ENCODE measurements at places on chromosomes 2 and 18. TPM values are rescaled to one million over a fixed set of nuclear protein-coding genes. Genes with fewer than 3 reads are reported as not detected.

DNA sequence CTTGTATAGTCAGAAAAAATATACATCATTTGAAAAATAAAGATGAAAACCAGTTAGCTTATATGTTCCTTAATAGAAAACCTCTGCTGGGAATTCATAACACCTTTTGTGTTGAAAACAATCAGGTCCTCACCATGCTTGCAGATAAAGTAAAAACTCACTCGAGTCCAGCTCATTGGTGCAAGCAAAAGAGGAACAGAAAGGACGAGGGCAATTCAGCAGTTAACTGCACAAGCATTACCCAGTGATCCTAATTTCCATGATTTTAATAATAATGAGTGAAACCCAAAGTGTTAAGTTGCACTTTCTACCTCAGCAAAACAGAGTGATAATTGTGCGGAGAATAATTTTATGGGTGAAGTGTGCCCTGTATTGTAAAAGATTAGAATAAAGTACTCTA lies 839.9 kb downstream of the BCL11A start:
- no peak for DNase-seq

DNA sequence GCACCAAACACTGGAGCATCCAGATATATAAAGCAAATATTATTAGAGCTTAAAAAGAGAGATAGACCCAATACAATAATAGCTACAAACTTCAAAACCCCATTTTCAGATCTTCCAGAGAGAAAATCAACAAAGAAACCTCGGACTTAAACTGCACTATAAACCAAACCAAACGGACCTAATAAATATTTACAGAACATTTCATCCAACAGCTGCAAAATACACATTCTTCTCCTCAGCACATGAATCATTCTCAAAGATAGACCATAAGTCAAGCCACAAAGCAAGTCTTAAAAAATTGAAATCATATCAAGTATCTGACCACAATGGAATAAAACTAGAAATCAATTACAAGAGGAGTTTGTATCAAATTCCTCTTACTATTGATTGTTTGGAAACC lies 140.2 kb upstream of the OTOS start:
- DNase-seq: no peak

- DNase-seq: peak; percentile 65
These were observed 30.5 kb downstream of the LTBP1 start for GRCh38 chr2:32977228-32977758.

DNA sequence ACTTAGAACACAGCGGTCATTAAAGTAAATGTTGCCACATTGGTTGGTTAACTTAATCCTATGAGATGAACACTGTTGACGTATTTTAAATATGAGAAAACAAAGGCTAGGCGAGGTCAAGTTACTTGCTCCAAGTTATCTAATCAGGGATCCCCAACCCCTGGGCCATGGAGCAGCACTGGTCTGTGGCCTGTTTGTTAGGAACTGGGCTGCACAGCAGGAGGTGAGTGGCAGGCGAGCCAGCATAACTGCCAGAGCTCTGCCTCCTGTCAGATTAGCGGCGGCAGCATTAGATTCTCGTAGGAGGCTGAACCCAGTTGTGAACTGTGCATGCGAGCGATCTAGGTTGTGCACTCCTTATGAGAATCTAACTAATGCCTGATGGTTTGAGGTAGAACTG lies 878.9 kb downstream of the CPS1 start:
- DNase-seq: no peak

The LHCGR gene
- not detected for total RNA-seq

- DNase-seq: no peak
These were observed 4.4 kb upstream of the ATP8B1 start for GRCh38 chr18:57807336-57808117.

DNA sequence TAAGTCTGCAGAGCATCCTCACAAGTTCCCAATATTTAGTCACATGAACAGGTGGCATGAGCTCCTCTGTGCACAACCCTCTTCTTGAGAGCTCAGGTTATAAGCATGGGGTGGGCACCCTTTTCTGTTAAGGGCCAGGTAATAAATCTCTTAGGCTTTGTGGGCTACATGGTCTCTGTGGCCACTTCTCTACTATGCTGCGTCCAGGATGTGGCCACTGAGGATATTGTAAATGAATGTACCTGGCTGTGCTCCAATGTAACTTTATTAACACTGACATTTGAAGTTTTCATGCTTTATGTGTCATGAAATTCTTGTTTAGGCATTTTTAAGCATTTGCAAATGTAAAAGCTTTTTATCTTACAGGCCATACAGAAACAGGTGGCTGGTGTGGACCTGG lies 116.8 kb upstream of the ST6GAL2 start:
- no peak for DNase-seq

The CNNM4 gene
- 3.9 TPM for total RNA-seq

DNA sequence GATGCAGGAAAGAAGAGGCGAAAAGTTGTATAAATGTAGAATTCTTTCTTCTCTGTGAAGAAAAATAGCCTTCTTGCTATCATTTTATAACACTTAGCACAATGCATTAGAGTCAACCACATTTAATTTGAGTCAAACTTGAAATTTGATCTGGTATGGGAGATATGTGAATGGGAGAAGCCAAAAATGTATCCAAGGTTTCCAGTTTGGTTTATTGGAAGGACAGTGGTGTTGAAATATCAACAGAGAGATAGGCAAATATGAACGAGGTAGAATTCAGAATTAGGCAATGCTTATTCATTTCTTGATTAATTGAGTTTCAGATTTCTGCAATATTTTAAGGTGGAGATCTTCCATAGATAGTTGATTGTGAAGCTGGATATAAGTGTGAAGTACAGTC lies 991.9 kb upstream of the CHAC2 start:
- DNase-seq: no peak

DNA sequence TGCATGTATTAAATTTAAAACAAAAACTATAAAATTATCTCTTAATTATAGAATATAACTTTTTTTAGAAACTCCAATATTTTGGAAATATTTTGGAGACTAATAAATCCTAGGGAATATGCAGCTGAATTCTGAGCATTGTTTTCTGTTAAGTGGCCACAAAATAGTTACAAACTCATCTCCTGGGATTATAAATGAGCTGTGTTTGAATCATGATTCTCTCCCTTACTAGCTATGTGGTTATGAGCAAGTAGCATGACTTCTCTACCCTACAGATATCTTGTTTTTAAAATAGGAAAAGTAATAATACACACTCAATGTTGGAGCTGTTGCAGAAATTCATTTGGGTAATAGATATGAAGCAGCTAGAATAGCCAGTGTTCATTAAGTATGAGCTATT lies 137.9 kb upstream of the ITGA4 start:
- no peak for DNase-seq

DNA sequence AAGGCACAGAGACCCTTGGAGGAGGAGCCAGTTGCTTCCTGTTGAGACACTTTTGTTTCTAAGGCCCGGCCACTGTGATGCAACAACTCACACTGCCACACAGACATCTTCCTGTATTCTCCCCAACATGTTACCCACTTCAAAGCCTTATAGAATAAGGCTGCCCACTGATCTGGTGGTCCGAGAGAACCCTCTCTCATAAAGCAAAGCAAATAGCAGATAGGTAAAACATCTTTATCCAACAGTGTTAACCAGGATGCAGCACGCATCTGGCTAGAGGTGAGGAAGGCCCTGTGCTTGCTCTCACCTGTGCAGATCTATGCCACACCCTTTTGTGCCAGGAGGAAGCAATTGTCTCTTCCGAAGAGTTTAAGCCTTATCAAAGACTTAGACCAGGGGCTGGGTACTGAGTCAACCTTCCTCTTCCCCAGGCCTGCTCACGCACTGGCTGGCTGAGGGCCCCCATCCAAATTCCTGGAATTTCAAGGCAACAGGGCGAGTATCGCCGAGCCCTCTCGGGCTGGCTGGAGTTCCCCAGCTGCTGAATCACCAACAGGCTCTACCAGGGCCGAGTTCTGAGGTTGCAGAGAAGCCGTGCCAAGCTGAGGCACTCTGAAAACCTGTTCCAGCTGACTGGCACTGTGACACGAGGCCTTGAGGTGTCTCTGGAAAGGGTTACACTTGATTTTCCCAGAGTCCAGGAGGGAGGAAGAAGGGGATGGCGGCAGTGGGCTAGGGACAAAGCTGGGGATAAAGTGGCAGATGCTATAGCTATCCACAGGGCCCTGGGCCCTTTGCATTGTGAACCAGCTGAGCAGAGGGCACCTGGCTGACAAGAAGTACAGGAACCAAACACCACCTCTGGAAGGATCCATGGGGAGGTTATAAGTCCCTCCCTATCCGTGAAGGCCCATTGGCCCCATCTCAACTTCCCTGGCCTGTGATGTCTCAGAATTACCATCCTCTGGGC lies 29.3 kb downstream of the TGFA start:
- peak; percentile 98 for DNase-seq

The MAP3K19 gene
- total RNA-seq: not detected

The CRYGC gene
- not detected for total RNA-seq

The TTC39C gene
- 4.2 TPM for total RNA-seq

GRCh38 chr18:44693030-44693784 lies 12.5 kb downstream of the SETBP1 start:
- DNase-seq: peak; percentile 43

The DNAJC5G gene
- not detected for total RNA-seq

DNA sequence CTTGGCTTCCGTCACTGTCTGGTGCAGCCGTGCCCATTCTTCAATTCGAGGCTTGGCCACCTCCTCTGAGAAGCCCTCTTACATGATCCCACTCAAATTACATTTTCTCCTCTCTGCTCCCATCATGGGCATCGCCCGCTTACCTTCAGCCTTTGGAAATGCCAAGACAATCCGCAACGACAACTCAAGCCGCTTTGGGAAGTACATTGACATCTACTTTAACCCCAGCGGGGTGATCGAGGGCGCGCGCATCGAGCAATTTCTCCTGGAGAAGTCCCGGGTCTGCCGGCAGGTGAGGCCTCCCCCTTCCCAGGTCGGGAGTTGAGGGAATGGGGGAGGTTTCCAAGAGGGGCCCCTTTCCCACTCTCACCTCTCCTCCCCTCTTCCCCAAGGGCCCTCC lies 38.3 kb downstream of the MYO7B start:
- no peak for DNase-seq

The RAD51AP2 gene
- total RNA-seq: not detected

DNA sequence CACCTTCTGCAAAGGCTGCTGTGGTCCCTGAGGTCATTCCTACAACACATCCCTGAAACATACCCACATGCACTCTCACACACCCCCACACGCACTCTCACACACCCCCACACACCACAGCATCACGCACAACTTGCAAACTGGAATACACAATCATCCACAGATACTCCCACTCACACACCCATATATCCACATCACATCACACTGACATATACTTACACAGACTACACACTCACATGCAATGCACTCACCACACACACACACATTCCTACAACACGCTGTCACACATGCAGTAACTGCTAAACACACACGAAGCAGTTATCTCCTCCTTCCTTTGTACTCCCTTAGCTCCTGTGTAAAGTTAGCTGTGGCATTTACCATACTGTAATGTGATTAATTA lies 57.1 kb upstream of the PKDCC start:
- peak; percentile 45 for DNase-seq

Data from MG63 (cell line).